NCI-H1105 (cell line): ENCODE measurements at places on chromosomes 3 and 15.

GRCh38 chr3:83928391-83928790, 1030.4 kb upstream of the CADM2 start:
- DNase-seq, result no peak

- DNase-seq, result peak; percentile 41
These were observed 1.1 kb upstream of the IGF1R start for GRCh38 chr15:98647026-98647773.

- no peak for DNase-seq
These were observed 1560.4 kb upstream of the GBE1 start for GRCh38 chr3:83321891-83322290.

DNA sequence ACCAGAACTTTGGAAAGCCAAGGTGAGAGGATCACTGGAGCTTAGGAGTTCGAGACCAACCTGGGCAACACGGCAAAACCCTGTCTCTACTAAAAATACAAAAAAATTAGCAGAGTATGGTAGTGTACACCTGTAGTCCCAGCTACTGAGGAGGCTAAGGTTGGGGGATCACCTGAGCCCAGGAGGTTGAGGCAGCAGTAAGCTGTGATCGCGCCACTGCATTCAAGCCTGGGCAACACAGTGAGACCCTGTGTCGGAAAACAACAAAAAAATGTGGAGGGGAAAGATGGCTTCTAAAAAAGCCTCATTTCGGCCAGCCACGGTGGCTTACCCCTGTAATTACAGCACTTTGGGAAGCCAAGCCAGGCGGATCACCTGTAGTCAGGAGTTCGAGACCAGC, 54.5 kb downstream of the SETD2 start:
- no peak for DNase-seq

- no peak for DNase-seq
These were observed 29.4 kb downstream of the ABCC5 start for GRCh38 chr3:183988216-183988790.

- DNase-seq, result peak; percentile 86
These were observed 688.7 kb downstream of the MECOM start for GRCh38 chr3:168974617-168975403.

GRCh38 chr3:87167628-87168456, 59.3 kb upstream of the CHMP2B start:
- peak; percentile 13 for DNase-seq

- no peak for DNase-seq
These were observed 197.7 kb upstream of the CTNNB1 start for GRCh38 chr3:41001556-41001955.

DNA sequence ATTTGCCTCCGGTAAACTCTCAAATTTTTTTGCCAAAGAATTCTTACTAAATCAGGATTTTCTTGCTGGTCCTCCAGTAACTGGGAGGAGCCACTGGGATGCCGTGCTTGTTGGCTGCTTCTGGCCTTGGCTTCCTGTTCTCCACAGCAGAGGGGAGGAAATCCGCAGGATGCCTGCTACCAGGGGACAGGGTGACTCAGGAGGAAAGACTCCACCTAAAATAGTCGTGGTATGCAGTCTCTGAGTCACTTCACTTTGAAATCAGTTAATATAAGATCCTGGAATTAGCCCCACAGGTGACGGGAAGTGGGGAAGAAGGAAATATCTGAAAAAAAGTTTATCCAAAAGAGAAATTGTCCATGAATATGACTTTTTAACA, 6.5 kb upstream of the TM4SF18 start:
- no peak for DNase-seq

GRCh38 chr3:172056416-172056815, 17.0 kb downstream of the FNDC3B start:
- no peak for DNase-seq

GRCh38 chr3:149291178-149291577, 42.3 kb downstream of the TM4SF18 start:
- peak; percentile 3 for DNase-seq

- peak; percentile 49 for DNase-seq
These were observed at the start of gene UTS2B for GRCh38 chr3:191329654-191330529. Gene UTS2B (minus strand): TSS chr3:191330526. CDS start chr3:191282189, 48,337 bp downstream.

DNA sequence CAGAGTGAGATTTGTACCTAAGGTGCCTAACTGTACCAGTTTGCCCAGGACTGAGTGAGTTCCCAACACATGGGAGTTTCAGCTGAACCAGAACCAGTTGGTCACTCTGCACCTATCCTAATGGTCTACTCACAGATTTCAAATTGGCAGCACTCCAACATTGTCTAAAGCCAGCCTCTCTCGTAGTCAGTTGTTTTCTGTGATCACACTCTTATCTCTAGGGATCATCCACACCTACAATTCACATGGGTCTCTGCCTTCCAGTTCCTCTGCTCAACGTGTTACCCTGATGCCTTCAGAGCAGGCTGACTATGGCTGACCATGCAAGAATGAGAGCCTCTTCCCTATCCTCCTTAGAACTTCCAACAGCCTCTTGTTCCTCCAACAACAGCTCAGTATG, 624.8 kb downstream of the NTRK3 start:
- no peak for DNase-seq

DNA sequence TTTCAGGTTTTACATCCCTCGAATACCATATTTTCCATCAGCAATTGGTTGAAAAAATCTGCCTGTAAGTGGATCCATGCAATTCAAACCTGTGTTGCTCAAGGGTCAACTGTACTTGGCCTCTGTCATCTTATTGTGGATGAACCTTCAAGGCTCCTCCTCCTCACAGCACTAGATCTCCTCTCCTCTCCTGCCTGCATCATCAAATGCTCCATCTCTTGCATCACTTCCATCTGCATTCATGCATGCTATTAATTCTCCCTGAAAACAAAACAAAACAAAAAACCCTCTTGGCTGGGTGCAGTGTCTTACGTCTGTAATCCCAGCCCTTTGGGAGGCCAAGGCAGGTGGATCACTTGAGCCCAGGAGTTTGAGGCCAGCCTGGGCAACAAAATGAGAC, 10.1 kb downstream of the BCL2L10 start:
- DNase-seq, result no peak

- no peak for DNase-seq
These were observed 332.4 kb upstream of the PPP2R3A start for GRCh38 chr3:135633078-135633477.

- no peak for DNase-seq
These were observed 59.0 kb downstream of the ETFA start for GRCh38 chr15:76252249-76252648.
